ENCODE measurements at places on chromosomes 11 and 22.
A peak's percentile ranks its signal among the peaks of the same experiment; 100 is the strongest.

- DNase-seq: peak; percentile 65
These were observed 15.3 kb upstream of the IL17REL start for GRCh38 chr22:50027639-50028537.

- DNase-seq: no peak
These were observed 29.2 kb downstream of the SYT7 start for GRCh38 chr11:61551634-61552033.

GRCh38 chr11:87190071-87190470 lies 152.3 kb downstream of the TMEM135 start:
- DNase-seq: no peak

- DNase-seq: no peak
These were observed 111.9 kb downstream of the KIF18A start for GRCh38 chr11:27996066-27996465.

GRCh38 chr11:113593698-113594308 lies 112.3 kb downstream of the TMPRSS5 start:
- no peak for DNase-seq

DNA sequence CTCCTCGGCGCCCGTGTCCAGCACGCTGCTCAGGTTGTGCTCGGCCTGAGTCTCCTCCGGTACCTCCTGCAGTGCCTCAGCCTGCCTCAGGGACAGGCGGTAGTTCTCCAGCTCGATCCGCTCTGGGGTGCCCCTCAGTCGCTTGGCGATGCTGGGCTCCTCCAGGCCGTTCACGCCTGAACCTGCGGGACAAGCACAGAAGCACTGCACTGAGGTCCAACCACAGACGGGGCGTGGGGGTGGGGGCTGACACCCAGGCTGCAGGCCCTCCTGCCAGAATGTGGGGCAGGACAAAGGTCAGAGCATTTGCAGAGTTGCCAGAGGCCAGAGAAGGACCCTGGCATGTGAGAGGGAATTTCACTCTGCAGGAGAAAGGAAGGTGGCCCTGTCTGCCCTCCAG lies 67.6 kb upstream of the BID start:
- DNase-seq: no peak

- DNase-seq: peak; percentile 6
These were observed 72.0 kb downstream of the SYN3 start for GRCh38 chr22:32985899-32986765.

GRCh38 chr11:65278356-65278755 lies 16.6 kb downstream of the POLA2 start:
- no peak for DNase-seq

- no peak for DNase-seq
These were observed 2.2 kb downstream of the PLA2G3 start for GRCh38 chr22:31138126-31138525.

DNA sequence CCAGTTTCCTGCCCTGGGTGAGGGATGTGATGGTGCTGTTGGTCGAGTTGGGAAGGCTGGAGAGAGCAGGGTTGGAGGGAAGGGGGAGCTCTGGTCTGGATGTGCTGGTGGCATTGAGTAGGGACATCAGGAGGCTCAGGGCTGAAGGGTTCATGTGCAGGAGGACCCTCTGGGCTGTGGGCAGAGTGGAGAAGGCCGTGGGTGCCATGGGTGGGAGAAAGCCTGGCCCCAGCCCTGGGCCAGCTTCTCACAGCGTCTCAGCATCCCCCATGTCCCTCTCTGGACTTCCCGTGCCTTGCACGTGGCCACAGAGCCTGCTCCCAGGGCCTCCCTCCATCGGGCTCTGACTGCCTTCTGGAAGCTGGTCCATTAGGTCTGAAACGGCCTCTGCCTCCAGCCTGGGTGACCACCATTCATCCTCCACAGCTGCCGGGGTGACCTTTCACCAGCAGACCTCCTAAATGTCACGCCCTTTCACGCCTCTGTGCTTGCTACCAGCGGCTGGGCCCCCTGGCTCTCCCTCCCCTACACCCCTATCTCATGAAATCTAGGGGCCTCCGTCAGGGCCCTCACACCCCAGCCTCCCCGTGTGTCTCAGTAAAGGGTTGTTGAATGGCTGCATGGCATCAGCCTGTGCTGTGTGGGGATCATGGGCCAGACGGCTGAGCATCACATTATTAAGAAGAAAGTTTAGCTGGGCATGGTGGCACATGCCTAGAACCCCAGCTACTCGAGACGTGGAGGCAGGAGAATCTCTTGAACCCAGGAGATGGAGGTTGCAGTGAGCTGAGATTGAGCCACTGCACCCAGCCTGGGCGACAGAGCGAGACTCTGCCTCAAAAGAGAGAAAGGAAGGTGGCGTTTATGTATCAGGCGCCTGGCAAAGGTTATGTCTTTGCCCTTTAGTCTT lies 25.5 kb downstream of the MYO7A start:
- DNase-seq: no peak

GRCh38 chr11:11345099-11345498 lies 8.0 kb downstream of the CSNK2A3 start:
- no peak for DNase-seq

DNA sequence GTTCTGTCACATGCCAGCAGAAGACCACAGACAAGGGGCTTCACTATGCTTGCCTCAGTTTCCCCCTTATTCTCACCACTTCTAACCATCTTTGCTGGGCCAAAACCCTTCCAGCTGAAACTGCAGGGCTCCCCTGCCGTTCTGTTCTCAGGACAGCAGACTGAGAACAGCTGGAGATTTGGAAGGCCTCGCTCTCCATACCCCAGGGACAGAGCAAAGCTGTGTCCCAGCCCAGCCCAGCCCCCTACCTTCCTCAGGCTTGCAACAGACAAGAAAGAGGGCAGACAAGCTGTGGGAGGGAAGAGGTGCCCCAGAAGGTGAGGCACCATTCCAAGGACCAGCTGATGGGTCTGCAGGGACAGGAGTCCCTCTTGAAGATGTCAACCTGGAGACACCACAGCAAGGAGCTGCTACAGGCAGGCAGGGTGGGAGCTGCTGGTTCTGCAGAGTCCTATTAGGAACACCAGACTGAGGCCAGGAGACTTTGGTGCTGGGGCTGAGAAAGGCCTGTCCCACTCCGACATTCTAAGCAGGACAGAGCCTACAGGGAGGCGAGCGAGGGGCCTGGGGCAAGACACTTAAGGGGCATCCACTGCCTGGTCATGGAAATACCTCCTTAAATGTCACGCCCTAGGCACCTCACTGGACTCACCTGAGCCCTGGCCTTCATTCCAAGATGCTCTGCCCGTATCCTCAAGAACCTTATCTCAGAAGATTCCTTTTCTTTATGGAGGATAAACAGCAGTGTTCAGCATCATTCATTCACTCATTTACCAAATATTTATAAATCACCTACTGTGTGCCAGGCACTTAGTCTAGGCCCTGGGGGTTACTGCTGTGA lies 6.9 kb downstream of the SCN2B start:
- no peak for DNase-seq

DNA sequence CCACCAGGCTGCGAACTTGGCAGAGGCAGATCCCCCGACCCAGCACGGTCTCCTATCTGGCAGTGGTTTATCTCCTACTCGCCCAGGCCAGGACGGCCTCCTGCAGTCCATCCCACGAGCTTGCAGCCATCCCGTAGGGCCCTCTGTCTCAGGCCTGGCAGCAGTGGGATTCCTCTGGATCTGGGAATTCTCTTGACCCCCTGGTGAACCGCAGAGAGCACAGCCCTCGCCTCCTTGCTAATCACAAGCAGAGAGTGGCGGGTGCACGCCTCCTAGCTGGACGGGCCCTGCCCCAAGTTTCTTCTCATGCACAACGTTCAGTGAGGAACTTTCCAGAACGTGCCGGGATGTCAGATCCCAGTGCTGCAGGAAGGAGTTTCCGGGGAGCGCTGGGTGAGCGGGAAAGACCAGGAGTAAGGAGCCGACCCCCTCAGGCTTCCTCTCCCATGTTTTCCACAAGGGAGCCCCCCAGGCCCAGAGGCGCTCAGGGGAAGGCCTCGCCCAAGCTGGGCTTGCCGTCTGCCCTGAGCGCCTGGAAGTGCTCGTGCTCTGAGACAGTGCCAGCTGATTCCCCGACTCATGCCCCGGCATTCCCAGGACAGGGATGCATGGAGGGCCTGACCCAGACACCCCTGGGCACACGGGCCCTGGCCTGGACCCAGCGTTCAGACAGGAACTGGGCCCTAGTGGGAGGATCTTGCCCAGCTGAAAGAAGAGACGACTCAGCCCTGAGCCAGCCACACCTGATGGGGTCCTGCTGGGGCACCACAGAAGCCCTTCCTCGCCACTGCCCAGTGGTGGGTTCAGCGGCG lies 24.6 kb downstream of the IGF2 start:
- DNase-seq: no peak

GRCh38 chr11:67252831-67253239 lies 13.4 kb upstream of the GRK2 start:
- no peak for DNase-seq

DNA sequence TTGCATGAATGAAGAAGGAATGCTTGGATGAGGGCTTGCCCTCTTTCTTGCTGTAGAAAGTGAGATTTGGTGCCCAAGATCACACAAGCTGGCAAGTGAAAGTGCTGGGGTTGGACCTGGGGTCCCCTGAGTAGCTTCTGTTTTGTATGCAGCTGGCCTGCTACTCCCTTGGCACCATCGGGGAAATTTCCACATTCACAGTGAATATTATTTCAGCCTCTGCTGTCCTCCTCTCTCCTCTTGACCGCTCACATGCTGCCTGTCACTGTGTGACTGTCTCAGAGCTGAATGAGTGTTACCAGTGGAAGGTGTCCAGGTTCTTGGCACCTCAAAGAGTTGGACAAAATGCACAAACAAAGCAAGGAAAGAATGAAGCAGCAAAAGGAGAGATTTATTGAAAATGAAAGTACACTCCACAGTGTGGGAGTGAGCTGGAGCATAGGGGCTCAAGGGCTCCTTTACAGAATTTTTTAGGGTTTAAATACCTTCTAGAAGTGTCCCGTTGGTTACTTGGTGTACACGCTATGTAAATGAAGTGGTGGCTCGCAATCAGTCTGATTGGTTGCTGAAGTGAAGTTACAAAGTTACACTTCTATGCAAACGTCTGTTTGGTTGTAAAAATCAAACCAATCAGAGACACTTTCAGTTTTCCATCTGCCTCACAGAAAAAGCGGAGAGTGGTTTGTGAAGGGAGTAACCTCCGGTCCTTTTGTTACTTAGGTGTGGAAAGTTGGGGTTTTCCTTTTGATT lies 87.4 kb downstream of the DEPDC5 start:
- no peak for DNase-seq

- no peak for DNase-seq
These were observed 230.1 kb upstream of the DDI1 start for GRCh38 chr11:103806130-103806895.

DNA sequence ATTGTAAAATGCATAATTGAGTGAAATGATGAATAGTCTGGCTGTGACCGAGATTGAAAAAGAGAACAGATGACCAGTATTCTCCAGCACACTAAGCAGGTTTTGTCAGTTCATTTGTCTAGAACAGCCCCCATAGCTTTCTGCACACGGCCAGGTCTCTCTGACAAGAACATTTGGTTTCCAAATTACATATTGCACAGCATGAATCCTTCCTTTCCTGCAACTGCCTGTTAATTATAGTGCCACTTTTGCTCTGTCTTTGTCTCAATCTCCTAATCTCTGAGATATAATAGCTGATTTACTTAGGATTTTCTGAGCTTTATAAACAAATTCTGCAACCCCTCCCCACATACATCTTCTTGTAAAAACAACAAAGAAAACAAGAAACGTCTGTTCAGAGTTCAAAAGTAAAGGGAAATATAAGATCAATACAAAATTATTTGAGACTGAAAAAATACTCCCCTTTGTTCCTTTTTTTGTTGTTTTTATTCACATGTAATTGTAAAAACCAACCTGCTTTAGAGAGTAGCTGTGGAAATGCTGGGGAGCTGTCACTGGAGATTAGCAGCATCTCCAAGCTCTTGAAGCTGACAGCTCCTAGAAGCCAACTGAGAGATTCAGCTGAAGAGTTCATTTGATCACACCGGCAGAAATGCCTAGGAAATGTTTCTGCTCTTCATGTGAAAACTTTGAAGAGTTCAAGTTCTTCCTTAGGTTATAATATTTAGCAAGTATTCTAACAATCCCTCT lies 998.1 kb downstream of the DLG2 start:
- no peak for DNase-seq

DNA sequence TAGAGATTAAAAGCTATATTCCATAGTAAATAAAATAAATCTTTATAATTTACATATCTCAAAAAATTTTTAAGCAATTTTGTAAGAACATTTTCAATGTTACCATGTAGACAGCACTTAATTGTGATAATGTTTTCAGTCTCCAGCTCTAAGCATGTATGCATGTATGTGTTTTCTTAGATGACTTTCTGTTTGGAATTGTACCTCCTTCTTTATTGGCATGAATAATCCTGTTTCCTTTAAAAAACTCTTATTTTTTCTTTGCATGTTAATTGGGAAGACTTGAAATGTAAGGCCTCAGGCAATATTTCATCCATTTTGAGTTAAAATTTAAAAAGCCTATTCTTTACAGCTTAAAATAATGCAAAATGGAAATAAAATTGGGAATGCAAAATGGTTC lies 2.0 kb upstream of the OR2AG1 start:
- no peak for DNase-seq

GRCh38 chr11:76799066-76799804 lies 16.1 kb downstream of the TSKU start:
- peak; percentile 63 for DNase-seq

DNA sequence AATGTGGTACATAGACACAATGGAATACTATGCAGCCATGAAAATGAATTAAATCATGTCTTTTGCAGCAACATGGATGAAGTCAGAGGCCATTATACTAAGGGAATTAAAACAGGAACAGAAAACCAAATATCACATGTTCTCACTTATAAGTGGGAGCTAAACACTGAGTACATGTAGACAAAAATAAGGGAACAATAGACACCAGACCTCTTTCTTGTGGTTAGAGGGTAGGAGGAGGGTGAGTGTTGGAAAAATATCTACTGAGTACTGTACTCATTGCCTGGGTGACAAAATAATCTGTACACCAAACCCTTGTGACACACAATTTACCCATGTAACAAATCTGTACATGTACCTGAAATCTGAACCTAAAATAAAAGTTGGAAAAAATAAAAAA lies 59.1 kb upstream of the ANO5 start:
- DNase-seq: no peak

DNA sequence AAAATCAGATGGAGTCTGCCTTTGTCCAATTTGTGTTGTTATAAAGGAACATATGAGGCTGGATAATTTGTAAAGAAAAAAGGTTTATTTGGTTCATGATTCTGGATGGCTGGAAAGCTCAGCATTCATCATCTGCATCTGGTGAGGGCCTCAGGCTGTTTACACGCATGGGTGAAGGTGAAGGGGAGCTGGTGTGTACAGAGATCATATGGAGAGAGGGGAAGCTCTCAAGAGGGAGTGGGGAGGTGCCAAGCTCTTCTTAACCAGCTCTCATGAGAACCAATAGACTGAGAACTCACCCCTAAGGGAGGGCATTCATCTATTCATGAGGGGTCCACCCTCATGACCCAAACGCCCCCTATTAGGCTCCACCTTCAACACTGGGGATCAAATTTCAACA lies 40.0 kb downstream of the NEU3 start:
- DNase-seq: no peak

- DNase-seq: peak; percentile 58
These were observed 10.4 kb upstream of the MRPL17 start for GRCh38 chr11:6693342-6694228.

Measured in activated CD4-positive, alpha-beta T cell treated with anti-CD3 and anti-CD28 coated beads for 4 hours (primary cell).